ENCODE measurements at places on chromosomes 7 and 10. TPM values are rescaled to one million over a fixed set of nuclear protein-coding genes. Genes with fewer than 3 reads are reported as not detected.

HMX3 gene
- not detected for total RNA-seq

ARHGEF5 gene
- 7.6 TPM for total RNA-seq

TSPAN33 gene
- 9.5 TPM for total RNA-seq

LIPJ gene
- total RNA-seq: not detected

HIF1AN gene
- 52.3 TPM for total RNA-seq

KLLN gene
- 0.69 TPM for total RNA-seq

PAX4 gene
- not detected for total RNA-seq

TRPV5 gene
- not detected for total RNA-seq

ARHGEF35 gene
- total RNA-seq: 2.5 TPM

LAMB1 gene
- total RNA-seq: not detected

LSM8 gene
- 48.4 TPM for total RNA-seq

ZNF804B gene
- total RNA-seq: not detected

ARL3 gene
- 4.6 TPM for total RNA-seq

- DNase-seq: no peak
Observed at GRCh38 chr10:70494536-70494935, 16.0 kb downstream of the PALD1 start.

DNA sequence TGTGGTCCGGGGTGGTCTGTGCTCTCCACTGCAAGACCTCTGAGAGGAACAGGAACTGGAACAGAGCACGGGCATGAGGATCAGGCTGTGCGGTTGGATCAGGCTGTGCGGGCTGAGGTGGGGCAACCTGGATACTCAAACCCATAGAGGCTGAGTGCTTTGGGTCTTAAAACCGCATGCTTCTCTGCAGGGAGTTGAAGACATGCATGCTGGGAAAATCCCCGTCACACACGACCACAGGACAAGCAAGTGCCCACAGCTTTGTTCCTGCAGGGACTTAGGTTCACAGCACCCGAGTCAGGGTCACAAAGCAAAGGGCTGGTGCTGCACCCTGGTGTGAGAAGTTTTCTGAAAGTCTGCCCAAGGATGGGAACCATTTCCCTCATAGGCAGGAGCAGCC lies 221.2 kb downstream of the ZMYND11 start:
- no peak for DNase-seq

GRCh38 chr10:71984809-71985388 lies 20.7 kb downstream of the CHST3 start:
- DNase-seq: no peak

- no peak for DNase-seq
Observed at GRCh38 chr10:75137533-75138438, 26.3 kb downstream of the SAMD8 start.

GRCh38 chr10:21980691-21981090 lies 22.8 kb downstream of the DNAJC1 start:
- no peak for DNase-seq

- no peak for DNase-seq
Observed at GRCh38 chr7:66237906-66238772, 33.0 kb downstream of the TPST1 start.

GRCh38 chr10:70508912-70509756 lies 30.6 kb downstream of the PALD1 start:
- no peak for DNase-seq

GRCh38 chr7:147833557-147833956 lies 757.0 kb upstream of the C7orf33 start:
- no peak for DNase-seq

GRCh38 chr10:60257767-60258428 lies 131.8 kb downstream of the ANK3 start:
- DNase-seq: no peak

DNA sequence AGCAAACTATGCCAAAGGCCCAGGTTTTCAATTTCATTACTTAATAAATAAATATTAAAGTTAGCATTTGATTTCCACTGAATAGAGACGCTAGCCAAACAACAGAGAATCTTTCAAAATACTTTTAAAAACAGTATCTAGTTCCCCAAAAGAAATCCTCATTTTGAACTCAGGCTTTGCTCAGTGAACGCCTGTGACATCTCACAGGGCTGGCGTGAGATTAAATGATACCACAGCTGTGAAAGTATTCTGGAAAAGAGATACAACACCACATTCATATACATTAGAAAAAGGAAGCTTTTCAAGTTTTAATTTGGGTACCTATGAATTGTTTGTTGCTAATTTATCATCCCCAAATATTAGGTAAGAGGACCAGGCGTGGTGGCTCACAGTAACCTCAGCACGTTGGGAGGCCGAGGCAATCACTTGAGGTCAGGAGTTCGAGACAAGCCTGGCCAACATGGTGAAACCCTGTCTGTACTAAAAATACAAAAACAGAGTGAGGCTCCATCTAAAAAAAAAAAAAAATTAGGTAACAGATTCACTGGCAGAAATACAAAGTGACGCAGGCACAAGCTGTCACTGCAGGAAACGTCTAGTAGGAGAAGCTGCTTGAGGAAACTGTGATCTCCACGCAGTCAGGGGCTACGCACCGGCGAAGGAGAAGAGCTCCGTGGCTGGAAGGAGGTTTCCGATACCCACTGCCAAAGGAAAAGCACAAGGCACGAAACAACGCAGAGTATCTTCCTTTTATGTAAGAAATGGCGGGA lies 50.0 kb downstream of the AMZ1 start:
- no peak for DNase-seq

- no peak for DNase-seq
Observed at GRCh38 chr7:110448918-110449317, 642.0 kb upstream of the LRRN3 start.

GRCh38 chr10:105714728-105715127 lies 1073.6 kb downstream of the SORCS3 start:
- no peak for DNase-seq

DNA sequence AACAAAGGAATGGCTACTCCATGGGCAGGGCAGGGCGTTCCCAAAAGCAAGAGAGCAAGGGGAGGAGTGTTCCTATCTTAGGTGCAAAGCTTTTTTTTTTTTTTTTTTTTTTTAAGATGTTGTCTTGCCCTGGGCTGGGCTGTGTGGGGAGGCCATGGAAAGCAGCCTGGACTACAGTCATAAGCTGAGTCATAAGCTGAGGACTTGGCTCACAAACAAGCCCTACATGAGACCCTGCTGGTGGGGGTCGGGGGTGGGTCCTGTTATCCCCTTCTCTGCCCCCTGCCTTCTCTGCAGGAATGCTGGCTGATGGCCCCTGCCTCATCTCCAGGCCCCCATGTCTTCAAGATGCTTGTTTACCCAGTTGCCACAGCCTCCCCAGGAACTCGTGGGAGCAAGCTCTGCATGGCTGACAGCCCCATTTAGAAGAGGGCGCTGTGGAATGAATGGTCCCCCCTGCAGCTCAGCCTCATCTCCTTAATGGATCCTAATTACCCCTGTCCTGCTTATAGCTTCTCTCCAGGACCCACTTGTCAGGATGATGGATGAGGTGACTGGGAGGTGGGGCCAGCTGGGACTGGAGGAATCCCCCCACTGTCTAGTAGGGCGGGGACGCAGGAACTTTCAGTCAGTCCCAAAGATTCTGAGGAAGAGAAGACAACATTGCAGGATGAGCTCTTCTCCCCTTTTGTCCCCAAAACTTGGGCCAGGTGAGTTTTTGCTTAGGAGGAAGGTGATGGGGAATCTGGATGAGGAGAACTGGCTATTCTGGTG lies 340.8 kb upstream of the PODXL start:
- DNase-seq: no peak

DNA sequence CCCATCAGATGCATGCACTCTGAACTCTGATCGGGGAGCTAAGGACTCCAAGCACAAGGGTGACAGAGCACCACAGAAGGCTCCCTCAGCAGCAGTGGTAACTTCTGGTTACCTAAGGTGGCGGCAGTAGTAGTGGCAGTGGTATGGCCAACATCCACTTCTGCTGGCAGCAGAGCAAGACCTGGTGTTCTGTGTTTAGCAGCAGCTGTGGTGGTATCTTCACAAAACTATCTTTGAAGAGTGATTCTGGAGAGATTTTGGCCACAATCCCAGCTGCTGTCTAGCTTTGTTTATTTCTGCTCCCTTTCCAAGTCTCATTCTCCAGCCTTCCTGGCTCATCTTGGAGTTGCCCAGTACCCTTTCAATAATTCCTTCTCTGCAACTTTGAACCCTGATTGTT lies 102.4 kb upstream of the LRGUK start:
- no peak for DNase-seq

- DNase-seq: no peak
Observed at GRCh38 chr7:70178787-70179186, 580.5 kb downstream of the AUTS2 start.

- no peak for DNase-seq
Observed at GRCh38 chr10:86155054-86155921, 211.3 kb downstream of the GRID1 start.

- DNase-seq: no peak
Observed at GRCh38 chr10:110395350-110396283, 90.9 kb upstream of the SMNDC1 start.

DNA sequence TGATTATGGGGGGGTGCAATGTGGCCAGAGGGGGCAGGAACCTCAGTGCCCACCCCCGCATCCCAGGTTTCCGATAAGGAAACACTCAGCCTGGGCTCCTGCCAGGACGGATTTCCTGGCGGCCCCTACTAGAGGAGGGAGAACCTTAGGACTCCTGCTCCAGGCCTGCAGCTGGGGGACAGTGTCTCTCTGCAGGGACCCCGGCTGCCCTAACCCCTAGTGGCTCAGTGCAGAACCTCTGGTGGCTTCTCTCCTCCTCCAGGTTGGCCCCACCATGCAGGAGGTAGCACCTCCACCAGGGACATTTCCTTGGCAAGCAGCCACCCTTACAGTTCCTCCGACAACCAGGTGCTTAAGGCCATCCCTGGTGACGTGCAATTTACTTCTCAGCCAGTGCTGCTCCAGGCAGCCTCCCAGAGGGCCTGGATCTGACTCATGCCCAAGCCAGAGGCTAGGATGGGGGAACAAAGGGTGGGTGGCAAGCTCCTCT lies 31.9 kb downstream of the SH2B2 start:
- DNase-seq: no peak

- DNase-seq: no peak
Observed at GRCh38 chr10:60388709-60389301, 870 bp downstream of the ANK3 start.

All from activated naive CD8-positive, alpha-beta T cell treated with anti-CD3 and anti-CD28 coated beads, Interleukin-2, amount 10 ng/mL, durations not matched to agents 7 days and 5 days (primary cell).